CD4-positive, alpha-beta T cell treated with Interleukin-6 at 100 ng/mL for 8 hours (primary cell): ENCODE measurements at places on chromosomes 6 and 20.

DNA sequence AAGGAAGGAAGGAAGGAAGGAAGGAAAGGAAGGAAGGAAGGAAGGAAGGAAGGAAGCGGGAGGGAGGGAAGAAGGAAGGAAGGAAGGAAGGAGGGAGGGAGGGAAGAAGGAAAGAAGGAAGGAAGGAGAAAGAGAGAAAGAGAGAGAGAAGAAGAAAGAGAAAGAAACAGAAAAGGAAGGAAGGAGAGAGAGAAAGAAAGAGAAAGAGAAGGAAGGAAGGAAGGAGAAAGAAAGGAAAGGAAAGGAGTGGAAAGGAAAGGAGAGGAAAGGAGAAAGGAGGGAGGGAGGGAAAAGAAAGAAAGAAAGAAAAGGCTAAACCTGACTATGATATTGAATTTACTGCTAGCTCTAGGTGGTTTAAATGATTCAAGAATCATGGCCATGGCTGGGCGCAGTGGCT, 5.3 kb upstream of the ASIP start:
- no peak for DNase-seq

GRCh38 chr20:35344354-35344837, 52.2 kb upstream of the FAM83C start:
- no peak for DNase-seq

DNA sequence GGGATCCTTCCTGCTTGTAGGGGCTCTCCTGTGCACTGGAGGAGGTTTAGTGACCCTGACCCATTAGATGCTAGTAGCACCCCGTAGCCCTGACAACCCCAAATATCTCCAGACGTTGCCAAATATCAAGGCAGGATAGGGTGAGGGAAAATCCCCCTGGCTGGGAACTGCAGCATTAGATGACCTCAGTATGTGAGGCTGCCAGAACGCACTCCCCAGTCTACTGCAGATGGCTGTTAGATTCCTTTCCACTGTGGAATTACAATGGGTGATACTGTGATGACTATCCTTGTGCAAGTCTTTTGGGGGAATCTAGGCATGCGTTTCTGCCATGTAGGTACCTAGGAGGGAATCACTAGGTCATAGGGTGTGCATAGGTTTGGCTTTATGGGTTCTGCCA, 226.3 kb upstream of the KCNG1 start:
- no peak for DNase-seq

GRCh38 chr6:84568971-84569370, 195.4 kb downstream of the TBX18 start:
- DNase-seq = no peak
